ENCODE measurements at places on chromosomes 12 and 14.

DNA sequence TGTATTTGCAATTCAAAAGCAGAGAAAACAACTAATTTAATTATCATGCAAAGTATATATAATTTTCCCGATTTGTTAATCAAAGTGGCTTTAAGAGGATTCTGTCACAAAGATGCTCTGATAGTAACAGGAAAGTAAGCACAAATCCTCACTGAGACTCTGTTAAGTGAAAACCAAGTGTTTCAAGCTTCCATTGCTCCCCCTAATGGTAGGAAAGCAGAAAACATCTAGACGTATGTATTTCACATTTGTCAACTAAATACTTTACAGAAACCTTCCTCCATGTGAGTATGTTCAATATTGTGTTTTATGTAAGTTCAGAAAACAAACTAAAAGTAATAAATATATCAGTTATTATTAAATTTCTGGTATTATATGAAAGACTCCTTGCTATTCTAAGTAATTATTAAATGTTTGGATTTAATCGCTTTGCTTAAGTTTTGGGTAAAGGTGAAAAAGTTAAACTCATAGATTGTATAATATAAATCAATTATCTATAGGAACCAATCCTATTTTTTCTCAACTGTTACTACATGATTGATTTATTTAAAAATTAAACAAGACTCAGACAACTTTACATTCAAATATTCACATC is 1.5 kb upstream of the NTS start:
- no peak for DNase-seq

- DNase-seq: no peak
Measured at GRCh38 chr12:89072294-89073026, 279.8 kb downstream of the DUSP6 start.

GRCh38 chr12:80241576-80242273 is 142.4 kb downstream of the OTOGL start:
- no peak for DNase-seq

- DNase-seq: no peak
Measured at GRCh38 chr14:70891737-70892136, 15.5 kb upstream of the PCNX1 start.

DNA sequence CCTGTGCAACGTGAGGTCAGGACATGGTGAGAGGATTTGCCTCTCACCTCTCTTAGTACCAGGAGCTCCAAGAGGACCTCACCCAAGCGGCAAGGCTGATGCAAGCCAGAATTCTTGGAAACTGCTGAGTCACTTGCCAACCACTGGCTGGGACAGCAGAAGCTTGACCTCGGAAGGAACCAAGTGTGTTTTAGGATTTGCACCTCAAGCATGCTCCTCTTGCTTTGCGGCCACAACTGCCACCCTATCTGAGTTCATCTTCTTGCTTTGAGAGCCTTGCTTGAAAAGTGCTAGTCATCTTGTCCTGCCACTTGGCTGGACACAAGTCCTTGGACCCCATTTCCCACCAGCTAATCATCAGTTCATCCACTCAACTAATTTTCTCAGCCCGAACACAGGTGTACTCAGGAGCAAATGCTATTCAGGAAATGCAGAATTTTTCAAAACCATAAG is 195.8 kb downstream of the SLC25A21 start:
- DNase-seq: no peak

- no peak for DNase-seq
Measured at GRCh38 chr12:107762874-107763273, 1.9 kb upstream of the PRDM4 start.

DNA sequence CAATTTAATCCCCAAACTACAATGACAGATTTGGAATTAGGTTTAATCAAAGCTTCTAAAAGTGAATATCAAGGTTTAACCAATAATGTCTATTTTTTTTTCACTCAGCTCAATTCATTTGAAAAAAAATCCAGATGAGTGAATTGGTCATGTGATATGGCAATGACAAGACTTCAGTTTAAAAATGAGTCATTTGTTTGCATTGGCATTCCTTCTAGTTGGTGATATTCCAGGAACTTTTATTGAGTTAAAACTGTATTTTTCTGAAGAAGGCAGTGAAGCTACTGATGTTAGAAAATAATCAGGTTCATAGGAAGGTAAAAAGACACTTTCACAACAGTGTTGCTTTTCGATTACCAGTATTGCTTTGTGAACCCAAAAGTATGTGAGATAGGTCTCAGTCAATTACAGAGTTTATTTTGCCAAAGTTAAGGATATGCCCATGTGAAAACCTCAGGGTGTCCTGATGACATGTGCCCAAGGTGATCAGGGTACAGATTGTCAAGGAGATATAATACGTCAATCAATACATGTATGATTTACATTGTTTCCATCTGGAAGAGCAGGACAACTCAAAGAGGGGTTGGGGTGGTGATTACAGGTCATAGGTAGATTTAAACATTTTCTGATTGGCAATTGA is 1214.9 kb downstream of the GALC start:
- DNase-seq: no peak

GRCh38 chr14:22551605-22551997 is 37.4 kb downstream of the DAD1 start:
- DNase-seq: no peak

- DNase-seq: no peak
Measured at GRCh38 chr12:21921436-21921835, 19.8 kb downstream of the ABCC9 start.

DNA sequence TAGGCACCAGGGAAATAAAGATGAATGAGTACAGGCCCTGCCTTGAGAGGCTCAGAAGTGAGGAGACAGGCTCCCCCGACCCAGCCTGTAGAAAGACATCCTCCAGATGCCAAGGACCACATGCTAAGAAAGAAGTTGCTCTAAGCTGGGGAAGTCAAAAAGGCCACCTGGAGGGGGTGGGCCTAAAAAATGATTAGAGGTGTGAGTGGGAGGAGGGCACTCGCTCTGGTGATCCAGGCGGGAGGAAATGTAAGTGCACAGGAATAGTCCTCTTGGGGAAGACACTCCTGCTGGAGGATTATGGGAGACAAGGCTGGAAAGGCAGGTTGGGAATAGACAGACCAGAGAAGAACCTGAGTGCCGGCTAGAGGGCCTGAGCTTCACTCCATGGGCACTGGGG is 32.2 kb downstream of the SMUG1 start:
- no peak for DNase-seq

GRCh38 chr12:122850695-122851350 is 15.6 kb downstream of the HIP1R start:
- no peak for DNase-seq

All from left colon (tissue), 2 donors.